Activated naive CD4-positive, alpha-beta T cell treated with anti-CD3 and anti-CD28 coated beads for 36 hours (primary cell): ENCODE measurements at places on chromosomes 1 and 21. TPM values are rescaled to one million over a fixed set of nuclear protein-coding genes. Genes with fewer than 3 reads are reported as not detected.

Gene AGT
- not detected for total RNA-seq

Gene CLDN17
- not detected for total RNA-seq

Gene MMEL1
- total RNA-seq = 1.2 TPM

Gene MYOM3
- not detected for total RNA-seq

Gene FCGR3B
- not detected for total RNA-seq

Gene TNNT2
- not detected for total RNA-seq

Gene SMIM11
- 16.5 TPM for total RNA-seq

Gene CRP
- not detected for total RNA-seq

Gene AUNIP
- 9.1 TPM for total RNA-seq

- H3K27me3 ChIP-seq = no peaks in the 10 kb centered on the region
- H3K36me3 ChIP-seq = peaks cover 39% of the 10 kb centered on the region
- peak; percentile 66 for DNase-seq
- peaks cover 58% of the 10 kb centered on the region for H3K4me1 ChIP-seq
- peak overlapping the region; percentile 87 for H3K27ac ChIP-seq
These were observed 2.3 kb downstream of the H3-3A start for GRCh38 chr1:226064816-226065248.

DNA sequence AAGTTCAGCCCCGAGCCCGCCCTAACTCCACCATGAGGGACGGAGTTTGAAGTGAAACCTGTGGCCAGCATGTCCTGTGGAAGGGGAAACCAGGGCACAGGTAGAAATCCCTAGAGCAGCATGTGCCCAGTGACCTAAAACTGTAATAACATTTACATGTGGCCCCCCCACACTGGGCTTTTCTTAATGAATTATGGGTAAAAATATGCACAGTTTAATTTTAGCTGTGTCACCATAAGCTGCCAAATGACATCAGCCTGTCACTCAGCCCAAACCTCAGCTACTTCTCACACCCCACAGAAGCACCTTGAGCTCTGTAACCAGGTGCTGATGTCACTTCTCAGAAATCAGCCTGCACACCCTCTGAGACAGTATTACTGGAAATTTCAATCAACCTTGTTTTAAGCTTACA, 50.0 kb upstream of the SLC19A1 start:
- peaks cover 6% of the 10 kb centered on the region for H3K27me3 ChIP-seq
- H3K4me3 ChIP-seq = peak overlapping the region; percentile 16
- peak; percentile 94 for DNase-seq
- peaks cover 2% of the 10 kb centered on the region for H3K36me3 ChIP-seq

DNA sequence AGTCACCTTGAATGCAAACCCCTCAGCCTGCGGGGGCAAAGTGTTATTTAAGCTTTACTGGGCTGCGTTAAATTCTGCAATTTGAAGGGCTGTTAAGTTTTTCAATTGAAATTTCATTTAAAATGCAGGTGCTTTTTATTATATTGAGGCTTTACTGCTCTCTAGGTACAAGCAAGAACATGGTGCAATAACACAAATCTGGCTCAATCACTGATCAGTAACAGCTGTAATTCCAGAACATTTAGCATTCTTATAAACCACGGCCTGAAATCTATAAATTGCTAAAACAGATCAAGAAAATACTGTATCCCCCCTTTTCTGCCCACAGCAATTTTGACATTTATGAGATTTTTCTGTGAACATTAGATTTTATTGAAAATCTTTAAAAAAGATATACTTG, 322.8 kb downstream of the KCTD3 start:
- DNase-seq = no peak
- H3K27ac ChIP-seq = no peak overlapping the region
- no peaks in the 10 kb centered on the region for H3K27me3 ChIP-seq
- no peak overlapping the region for H3K4me3 ChIP-seq
- no peaks in the 10 kb centered on the region for H3K4me1 ChIP-seq

DNA sequence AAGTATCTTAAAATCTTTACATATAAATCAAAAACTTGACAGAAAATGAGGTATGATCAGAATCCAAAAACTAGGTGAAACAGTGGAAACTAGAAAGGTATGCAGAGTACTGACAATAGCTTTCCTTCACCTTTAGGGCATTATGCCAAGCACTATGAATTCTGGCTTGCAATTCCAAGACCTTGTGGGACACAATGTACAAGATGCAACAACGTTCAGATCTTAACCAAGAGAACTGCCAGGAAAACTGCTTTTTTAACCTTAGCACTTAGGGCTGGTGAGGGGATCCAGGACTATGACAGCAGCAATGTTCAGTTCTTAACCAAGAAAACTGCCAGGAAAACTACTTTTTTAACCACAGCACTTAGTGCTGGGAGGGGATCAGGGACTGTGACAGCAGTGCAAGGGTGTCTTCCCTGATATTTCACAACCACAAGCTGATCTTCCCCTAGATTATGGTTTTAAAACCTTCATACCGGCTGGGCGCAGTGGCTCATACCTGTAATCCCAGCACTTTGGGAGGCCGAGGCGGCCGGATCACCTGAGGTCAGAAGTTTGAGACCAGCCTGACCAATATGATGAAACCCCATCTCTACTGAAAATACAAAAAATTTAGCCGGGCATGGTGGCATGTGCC, 22.3 kb downstream of the FOXJ3 start:
- no peak for DNase-seq
- peaks cover 15% of the 10 kb centered on the region for H3K36me3 ChIP-seq
- peaks cover 69% of the 10 kb centered on the region for H3K4me1 ChIP-seq
- H3K27ac ChIP-seq = no peak overlapping the region
- no peak overlapping the region for H3K4me3 ChIP-seq
- H3K27me3 ChIP-seq = no peaks in the 10 kb centered on the region

- no peak for DNase-seq
- no peaks in the 10 kb centered on the region for H3K4me1 ChIP-seq
- H3K36me3 ChIP-seq = no peaks in the 10 kb centered on the region
- no peak overlapping the region for H3K4me3 ChIP-seq
- no peaks in the 10 kb centered on the region for H3K27me3 ChIP-seq
These were observed 60.4 kb downstream of the ALG14 start for GRCh38 chr1:95012389-95012788.

- no peaks in the 10 kb centered on the region for H3K27me3 ChIP-seq
- no peaks in the 10 kb centered on the region for H3K4me1 ChIP-seq
- H3K36me3 ChIP-seq = no peaks in the 10 kb centered on the region
- DNase-seq = no peak
These were observed 114.4 kb downstream of the TMEM53 start for GRCh38 chr1:44559913-44560312.

GRCh38 chr1:73761559-73761958, 436.4 kb downstream of the LRRIQ3 start:
- DNase-seq = no peak
- no peaks in the 10 kb centered on the region for H3K36me3 ChIP-seq
- no peaks in the 10 kb centered on the region for H3K27me3 ChIP-seq
- no peaks in the 10 kb centered on the region for H3K4me1 ChIP-seq

DNA sequence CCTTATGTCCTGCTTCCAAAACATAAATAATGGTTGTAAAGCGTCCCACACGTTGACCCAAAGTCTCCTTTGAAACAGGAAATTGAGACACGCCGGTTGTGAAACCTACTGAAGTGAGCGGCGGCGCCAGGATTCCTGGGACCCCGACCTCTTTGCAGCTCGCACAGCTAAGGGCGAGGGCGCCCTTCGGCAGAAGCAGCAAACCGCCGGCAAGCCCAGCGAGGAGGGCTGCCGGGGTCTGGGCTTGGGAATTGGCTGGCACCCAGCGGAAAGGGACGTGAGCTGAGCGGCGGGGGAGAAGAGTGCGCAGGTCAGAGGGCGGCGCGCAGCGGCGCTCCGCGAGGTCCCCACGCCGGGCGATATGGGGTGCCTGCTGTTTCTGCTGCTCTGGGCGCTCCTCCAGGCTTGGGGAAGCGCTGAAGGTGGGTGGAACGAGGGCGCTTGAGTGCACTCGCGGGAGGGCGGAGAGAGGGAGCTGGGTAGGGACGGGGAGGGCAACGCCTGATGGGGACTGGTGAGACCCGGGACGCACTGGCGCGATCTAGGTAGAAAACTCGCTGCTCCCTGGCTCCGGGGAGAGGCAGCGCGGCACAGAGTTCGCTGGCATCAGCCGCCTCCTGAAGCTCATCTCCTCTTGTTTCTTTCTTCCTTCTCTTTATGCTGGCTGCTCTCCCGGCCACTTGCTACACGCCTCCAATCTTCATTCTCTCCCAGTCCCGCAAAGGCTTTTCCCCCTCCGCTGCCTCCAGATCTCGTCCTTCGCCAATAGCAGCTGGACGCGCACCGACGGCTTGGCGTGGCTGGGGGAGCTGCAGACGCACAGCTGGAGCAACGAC, at the start of gene CD1D:
TSS of gene CD1D (plus strand) at position 155 of the 836 bp plus-strand sequence. CDS start at position 362, 207 bp downstream.
- peak within 1 kb of the TSS; percentile 69 for H3K4me3 ChIP-seq
- no peak within 1 kb of the TSS for H3K27ac ChIP-seq
- DNase-seq = peak; percentile 9
- H3K27me3 ChIP-seq = peaks cover 69% of the 10 kb centered on the region
- peaks cover 13% of the 10 kb centered on the region for H3K4me1 ChIP-seq

- peaks cover 2% of the 10 kb centered on the region for H3K27me3 ChIP-seq
- H3K4me3 ChIP-seq = no peak overlapping the region
- no peak for DNase-seq
- no peaks in the 10 kb centered on the region for H3K4me1 ChIP-seq
These were observed 90.1 kb upstream of the ROR1 start for GRCh38 chr1:63683759-63684158.

GRCh38 chr1:175665616-175666015, 77.8 kb downstream of the TNR start:
- H3K4me3 ChIP-seq = no peak overlapping the region
- no peaks in the 10 kb centered on the region for H3K4me1 ChIP-seq
- H3K27me3 ChIP-seq = peaks cover 5% of the 10 kb centered on the region
- no peak overlapping the region for H3K27ac ChIP-seq

GRCh38 chr1:111099289-111099688, 40.6 kb downstream of the DRAM2 start:
- H3K36me3 ChIP-seq = peaks cover 1% of the 10 kb centered on the region
- no peak overlapping the region for H3K4me3 ChIP-seq
- H3K27ac ChIP-seq = no peak overlapping the region
- H3K4me1 ChIP-seq = no peaks in the 10 kb centered on the region

DNA sequence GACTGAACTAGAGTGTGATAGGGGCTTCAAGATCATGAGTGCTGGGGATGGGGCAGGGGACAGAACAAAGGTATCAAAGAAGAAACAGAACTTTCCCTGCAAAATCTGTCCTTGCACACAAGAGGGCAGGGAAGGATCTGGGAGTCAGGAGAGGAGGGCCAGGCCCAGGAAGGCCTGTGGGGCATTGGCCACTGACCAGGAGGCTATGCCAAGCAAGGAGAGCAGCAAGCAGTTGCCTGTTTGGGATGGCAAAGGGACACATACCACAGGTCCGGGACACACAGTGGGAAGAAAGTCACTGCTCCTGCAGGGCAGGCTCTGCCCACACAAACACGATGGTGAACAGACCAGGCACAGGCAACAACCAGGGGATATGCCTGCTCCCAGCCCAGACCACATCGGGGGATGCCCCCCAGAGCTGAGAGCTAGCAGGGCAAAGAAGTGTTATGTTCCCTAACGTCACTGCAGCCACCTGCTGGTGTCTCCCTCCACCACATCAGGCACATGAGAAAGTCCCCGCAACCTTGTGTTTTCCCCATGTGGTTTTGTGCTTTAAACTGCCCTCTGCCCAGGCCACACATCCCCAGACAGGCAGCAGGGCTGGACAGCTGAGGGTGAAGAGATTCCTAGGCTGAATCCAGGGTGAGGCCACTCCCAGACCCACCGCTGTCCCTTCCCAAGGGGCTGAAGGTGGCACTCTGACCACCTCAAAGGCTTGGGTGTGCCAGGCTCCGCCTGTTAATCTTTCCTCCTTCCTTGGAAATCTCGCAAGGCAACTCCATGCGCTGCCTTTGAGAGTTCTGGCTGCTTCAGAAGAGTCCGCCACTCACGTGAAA, 53.6 kb downstream of the KIF21B start:
- H3K27me3 ChIP-seq = no peaks in the 10 kb centered on the region
- H3K4me1 ChIP-seq = peaks cover 4% of the 10 kb centered on the region
- peak overlapping the region; percentile 38 for H3K27ac ChIP-seq
- no peak overlapping the region for H3K4me3 ChIP-seq
- H3K36me3 ChIP-seq = peaks cover 11% of the 10 kb centered on the region
- DNase-seq = peak; percentile 64

DNA sequence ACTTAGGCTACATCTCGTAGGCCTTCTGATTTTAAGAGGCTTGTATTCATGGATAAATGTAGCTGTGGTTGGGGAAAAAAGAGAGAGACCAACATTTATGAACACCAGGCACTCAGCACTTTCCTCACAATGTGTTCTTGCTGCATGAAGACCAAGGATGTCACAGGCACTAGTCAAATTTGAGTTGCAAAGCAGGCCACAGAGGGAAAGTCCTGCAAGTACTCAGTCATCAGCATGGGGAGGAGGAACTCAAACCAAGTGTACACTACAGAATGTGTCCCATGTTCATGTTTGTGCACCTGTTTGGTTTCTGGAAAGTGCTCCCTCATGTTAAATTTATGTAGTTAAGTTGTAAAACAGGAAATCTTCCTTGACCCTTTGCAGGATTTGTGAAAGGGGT, 8.7 kb upstream of the MAP3K7CL start:
- H3K4me1 ChIP-seq = no peaks in the 10 kb centered on the region
- no peak overlapping the region for H3K4me3 ChIP-seq
- no peak for DNase-seq
- H3K27ac ChIP-seq = no peak overlapping the region

- no peaks in the 10 kb centered on the region for H3K36me3 ChIP-seq
- H3K27me3 ChIP-seq = no peaks in the 10 kb centered on the region
- DNase-seq = no peak
- H3K27ac ChIP-seq = no peak overlapping the region
These were observed 528.5 kb upstream of the ZP4 start for GRCh38 chr1:238419209-238419608.
